ENCODE measurements at places on chromosomes 13 and 19.
A peak's percentile ranks its signal among the peaks of the same experiment; 100 is the strongest.

DNA sequence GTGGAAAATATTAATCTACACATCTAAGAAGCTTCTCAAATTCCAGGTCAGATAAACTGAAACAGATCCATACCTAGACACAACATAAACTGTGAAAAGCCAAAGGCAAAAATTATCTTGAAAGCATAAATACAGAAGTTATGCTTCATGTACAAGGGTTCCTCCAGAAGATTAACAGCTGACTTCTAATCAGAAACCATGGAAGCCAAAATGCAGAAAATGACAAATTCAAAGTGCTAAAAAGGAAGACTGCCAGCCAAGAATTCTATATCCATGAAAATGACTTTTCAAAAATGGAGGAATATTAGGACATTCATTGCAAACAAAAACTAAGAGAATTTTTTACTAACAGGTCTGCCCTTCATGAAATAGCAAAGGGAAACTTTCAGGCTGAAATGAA is 72.8 kb downstream of the MYO16 start:
- no peak for DNase-seq

DNA sequence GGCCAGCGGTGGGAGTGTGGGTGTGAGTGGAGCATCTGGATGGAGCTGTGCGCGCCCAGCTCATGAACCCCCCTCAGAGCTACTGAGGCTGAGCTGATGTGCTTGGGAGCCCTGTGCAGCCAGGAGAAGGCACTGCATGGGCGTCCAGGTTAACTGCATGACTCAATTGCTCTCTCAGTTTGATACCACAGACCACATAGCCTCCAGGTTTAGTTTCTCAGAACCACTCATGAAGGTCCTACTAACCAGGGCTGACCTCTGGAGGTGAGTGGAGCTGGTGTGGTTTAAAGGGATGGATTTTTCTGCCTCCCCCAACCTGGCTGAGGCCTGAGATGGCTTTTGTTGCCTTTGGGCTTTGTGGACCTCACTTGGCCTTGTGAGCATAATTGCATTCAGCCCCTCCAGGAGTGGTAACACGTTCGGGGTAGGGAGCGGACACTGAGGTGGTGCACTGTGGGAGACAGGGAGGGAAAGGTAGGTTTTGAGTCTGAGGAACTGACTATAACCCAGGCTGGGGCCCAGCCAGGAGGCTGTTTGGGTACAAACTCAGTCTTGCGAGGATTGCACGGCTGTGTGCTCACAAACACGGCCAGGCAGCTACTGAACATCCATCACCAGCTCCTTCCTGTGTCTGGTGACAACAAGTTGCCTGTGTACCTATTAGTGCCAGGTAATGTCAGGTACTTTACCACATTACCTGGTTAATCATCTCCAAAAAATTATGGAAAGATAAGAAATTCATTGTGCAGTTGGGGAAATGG is 97.5 kb downstream of the RGCC start:
- no peak for DNase-seq

GRCh38 chr19:2594319-2594718 is 108.2 kb downstream of the GNG7 start:
- DNase-seq = no peak

DNA sequence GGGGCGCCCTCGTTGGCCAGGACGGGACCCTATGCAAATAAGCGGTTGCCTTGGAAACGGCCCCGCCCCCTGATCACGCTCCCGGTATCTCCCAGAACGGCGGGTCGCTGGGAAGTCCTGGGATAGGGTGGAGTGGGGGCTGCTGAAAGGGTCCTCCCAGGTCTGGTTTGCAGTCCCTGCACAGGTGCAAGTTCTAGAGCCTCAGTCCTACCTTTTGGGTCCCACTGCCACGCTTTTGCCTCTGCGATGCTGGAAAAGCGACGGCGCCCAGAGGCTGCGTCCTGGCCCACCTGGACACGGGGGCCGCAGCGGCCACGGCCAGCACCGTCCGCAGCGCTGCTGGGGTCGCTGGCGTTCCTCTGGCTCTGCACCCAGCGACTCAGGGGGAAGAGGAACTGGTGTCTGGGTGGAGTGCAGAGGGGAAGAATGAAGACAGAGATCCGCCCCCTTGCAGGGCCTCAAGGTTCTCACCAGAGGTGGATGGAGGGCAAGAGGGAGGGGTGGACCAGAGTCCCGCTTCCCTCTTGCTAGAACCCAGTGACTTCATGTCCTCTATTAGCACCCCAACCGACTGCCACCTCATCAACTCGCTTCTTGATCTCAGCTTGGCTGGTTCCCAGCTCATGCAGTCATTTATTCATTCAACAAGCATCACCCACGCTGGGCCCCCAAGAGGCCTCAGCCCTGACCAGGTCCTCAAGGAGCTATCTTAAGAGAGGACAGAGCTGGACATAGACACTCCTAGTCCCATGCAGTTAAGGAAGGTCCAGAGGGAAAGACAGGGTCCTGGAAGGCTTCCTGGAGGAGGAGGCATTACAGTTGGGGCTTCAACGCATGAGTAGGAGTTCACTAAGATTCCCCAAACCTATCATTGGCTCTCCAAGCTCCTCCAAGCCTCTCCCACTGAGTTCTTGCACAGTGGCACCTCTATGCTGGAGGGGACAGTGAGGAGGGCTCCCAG is at the start of gene LRRC25:
TSS of gene LRRC25 (minus strand) at position 381 of the 961 bp plus-strand sequence. CDS start 659 bp downstream, outside the sequence.
- no peak for DNase-seq

- DNase-seq = no peak
Measured at GRCh38 chr19:49639401-49640112, 386 bp downstream of the RRAS start.

DNA sequence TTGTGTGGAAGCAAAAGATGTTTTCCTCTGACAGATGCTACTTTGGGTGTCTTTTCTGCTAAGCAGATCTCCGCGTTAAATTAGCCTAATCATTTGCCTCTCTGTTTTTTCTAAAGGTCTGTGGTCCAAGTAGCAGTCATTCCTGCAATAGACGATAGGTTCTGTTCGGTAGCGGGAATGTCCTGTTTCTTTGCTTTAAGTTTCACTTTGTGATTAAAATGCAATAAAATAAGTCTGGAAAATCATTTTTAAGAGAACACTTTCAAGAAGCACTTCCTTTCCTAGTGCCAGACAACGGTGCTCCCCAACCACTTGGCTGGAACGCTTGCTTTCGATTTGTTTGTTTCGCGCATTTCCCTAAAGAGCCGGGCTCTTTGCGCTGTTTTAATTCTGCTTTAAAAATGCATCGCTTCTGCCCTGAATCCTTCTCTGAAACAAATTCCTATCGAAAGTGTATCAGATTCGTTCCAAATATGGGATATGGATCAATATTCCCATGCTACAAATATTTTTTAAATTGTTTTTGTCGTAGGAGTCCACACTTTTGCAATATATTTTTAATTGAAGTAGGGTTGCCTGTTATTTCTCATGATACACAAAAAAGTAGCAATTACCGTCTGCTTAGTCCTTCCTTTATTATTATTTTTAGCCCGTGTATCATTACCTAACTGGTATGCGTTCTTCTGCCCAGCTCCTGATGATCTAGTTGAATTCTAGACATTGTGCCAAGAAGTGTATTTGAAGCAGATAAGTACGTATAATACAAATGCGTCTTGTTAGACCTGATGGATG is 14.2 kb downstream of the ZIC2 start:
- DNase-seq = no peak

DNA sequence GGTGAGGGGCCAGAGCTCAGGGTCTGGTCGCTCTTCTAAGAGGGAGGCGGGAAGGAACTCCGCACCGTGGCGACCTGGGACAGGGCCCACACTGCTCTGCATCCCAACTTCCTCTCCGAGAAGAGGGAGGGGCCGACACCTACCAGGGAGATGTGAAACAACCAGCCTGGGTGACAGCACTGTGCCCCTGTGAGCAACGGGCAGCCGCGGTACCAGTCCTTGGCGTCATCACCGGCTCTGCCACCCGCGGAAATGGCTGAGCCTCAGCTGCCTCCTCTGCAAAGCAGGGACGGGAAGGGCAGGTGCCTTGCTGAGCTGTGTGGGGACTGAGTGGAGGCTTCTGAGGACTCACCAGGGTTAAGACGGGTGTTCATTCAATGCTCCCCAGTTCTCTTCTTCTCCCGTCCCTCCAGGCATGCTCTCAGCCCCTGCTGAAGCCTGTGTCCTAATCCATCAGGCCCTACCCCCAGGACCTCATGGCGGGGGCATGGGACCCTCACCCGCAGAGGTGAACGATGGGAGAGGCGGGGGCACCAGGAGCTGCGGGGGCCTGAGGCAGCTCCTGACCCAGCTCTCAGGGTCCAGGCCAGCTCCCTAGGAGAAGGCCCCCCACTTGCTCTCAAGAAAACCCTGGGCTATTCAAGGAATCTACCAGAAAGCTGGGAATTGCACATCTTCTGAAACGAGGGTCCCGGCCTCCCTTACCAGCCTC is 9.3 kb downstream of the ZNF787 start:
- peak; percentile 67 for DNase-seq

DNA sequence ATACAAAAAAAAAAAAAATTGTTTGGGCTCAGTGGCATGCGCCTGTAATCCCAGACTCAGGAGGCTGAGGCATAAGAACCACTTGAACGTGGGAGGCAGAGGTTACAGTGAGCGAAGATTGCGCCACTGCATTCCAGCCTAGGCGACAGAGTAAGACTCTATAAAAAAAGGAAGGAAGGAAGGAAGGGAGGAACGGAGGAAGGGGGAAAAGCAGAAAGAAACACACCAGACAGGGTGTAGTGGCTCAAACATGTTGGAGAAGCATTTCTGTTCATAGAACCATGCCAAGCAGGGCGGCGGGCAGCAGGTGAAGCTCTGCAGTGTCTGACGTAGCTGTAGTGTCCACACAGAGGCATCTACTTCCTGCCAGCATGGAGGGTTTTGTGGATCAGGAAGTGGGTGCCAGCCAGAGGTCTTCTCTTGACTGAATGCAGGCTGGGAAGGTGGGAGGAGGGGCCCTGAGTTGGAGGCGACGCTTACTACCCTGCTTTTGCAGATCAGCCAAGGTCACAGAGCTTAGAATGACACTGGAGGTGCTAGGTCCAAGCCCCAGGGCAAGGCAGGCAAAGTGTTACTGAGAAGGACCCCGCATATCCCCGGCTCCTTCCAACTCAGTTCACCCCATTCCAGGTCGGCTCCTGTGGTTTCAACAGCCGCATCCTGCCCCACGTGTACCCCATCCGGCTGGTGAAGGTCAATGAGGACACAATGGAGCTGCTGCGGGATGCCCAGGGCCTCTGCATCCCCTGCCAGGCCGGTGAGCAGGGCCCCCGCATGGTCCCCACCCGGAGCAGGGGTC is 11.6 kb upstream of the PGLS start:
- DNase-seq = no peak

GRCh38 chr19:23774524-23774971 is 15.9 kb upstream of the ZNF681 start:
- DNase-seq = no peak

GRCh38 chr13:91056746-91057145 is 290.7 kb upstream of the MIR17HG start:
- no peak for DNase-seq

GRCh38 chr13:28555096-28555495 is 60.2 kb upstream of the FLT1 start:
- DNase-seq = no peak

GRCh38 chr13:52846567-52847321 is 1.7 kb downstream of the PCDH8 start:
- peak; percentile 77 for DNase-seq

GRCh38 chr13:57865600-57866294 is 234.2 kb downstream of the PCDH17 start:
- DNase-seq = no peak

DNA sequence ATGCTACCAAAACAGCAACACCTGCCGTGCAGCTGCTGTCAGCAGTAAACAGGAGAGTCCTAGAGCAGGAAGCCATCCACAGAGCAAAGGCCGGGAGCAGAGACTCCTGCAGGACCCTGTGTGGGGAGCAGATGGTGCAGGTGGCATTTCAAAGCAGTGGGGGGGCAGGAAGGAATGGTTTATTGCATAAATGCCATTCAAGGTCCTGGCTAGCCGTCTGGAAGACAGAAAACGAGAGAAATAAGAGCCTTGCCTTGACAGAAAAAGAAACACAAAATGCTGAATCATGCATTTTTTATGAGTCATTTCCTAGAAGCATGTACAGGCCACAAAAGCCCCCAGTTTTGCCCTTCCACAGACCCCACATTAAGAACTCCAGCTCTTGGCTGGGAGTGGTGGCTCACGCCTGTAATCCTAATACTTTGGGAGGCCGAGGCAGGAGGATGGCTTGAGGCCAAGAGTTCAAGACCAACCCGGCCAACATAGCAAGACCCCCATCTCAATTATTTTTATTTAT is 5.4 kb downstream of the RSPH6A start:
- DNase-seq = no peak

- DNase-seq = peak; percentile 75
Measured at GRCh38 chr13:114067381-114067885, 65.0 kb downstream of the RASA3 start.

DNA sequence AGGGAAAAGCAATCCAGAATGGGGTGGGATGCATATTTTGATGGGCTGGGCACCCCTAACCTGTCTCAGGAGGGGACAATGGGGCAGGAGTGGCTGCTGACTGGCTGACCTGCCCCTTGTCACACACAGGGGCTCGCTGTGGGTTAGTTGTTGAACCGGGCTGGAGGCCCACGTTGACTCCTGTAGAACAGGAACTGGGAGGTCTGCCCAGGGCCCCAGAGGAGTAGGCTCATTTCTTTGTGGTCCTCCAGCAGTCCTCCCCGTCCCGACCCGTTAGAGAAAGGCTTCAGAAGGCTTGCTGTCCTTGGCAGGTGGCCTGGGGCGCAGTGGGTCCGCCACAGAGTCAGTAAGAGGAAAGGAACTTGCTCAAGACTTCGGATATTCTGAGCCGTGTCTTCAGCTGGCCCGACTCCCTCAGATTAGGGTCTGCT is 70.1 kb downstream of the COL4A1 start:
- no peak for DNase-seq

- peak; percentile 73 for DNase-seq
Measured at GRCh38 chr19:491146-491741, 5.0 kb upstream of the MADCAM1 start.

DNA sequence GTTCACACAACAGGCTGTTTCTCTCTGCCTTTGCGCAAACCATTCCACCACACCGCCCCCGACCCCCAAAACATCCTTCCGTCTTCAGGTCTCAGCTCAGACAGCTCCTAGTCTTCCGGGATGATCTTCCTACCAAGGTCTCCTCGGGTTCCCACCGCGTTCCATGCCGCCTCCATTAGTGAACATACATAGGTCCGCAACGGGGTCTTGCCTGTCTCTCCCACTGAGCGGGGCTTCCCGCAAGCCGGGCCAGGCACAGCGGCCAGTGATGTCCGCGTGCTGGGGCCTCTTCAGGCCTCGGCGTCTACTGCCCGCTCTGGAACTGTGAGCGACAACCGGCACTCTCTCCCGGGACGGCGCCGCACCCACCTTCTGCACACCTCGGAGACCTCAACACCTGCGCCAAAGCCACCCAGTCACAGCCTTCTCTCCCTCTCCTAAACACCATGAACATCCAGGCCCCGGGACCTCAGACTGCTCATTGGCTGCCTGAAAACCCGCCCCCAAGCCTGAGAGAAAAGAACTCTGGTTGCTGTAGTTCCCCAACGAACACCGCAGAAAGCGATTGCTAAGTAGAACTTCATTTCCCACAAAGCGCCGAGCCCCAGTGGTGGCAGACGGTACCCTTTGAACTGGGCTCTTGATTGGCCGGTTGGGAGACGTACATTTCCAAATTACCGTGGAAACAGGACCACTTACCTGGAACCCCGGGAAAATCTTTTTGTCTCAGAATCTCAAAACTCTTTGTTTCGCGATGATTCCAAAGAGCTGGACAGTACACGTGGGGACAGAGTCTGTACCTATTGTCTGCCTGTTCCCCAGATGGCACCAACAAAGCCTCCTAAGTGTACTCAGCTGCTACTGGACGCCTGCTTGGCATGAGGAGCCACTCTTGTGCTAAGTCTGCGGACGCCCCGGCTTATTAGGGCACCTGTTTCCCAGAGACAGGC is 9.5 kb downstream of the DYRK1B start:
- peak; percentile 89 for DNase-seq

Measured in activated CD8-positive, alpha-beta memory T cell treated with anti-CD3 and anti-CD28 coated beads, Interleukin-2, amount 50 U/mL, for 48 hours (primary cell).